ENCODE measurements at places on chromosomes 2 and 18.

GRCh38 chr2:145887915-145888314, 1368.0 kb upstream of the ZEB2 start:
- DNase-seq, result no peak

DNA sequence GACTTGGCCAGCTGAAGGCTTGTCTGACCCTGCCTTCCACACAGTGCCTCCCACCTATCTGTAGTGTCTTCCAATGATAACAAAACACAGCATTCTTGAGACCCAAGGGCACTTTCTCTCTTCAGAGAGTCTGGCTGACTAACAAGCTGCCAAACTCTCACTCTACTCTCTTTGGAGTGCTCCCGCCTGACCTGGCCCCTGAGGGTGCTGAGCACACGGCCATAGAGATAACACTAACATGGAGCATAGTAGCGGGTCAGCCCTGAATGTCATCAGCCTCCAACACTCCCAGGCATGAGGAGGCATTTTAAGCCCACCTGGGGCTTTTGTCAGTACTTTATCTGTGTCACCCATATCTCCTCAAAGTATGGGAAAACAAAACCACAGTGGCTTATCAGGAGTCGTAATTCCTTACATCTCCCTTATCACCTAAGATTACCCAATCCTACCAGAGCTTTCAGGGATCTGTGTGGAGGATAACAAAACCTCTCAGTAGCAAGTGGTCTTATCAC, 160.3 kb upstream of the TCF4 start:
- no peak for DNase-seq

DNA sequence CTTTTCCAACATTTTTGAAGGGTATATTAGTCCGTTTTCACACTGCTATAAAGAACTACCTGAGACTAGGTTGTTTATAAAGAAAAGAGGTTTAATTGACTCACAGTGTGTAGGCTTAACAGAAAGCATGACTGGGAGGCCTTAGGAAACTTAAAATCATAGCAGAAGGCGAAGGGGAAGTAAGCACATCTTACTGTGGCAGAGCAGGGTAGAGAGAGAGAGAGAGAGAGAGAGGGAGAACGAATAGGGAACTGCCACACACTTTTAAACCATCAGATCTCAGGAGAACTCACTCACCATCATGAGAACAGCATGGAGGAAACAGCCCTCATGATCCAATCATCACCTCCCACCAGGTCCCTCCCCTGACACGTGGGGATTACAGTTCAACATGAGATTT, 420.3 kb downstream of the SOCS6 start:
- DNase-seq, result no peak

DNA sequence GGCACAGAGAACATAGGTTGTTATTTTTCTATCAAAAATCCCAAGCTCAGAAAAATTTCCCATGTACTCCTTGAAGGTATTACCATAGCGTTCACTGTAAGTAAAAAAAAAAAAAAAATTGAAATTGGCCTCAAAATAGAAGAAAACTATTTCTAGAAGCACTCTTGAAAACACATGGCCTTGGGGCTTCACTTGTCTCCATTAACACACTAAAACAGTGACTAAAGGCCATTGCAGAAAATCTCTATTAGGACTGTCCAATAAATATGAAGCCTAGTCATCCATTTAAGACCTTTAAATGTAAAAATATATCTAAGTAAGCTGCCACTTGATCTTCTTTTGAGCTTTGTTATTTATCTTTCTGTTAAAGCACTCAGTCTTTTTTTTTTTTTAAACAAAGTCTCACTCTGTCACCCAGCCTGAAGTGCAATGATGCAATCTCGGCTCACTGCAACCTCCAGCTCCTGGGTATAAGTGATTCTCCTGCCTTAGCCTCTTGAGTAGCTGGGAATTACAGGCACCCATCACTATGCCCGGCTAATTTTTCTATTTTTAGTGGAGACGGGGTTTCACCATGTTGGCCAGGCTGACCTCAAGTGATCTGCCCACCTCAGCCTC, 35.8 kb downstream of the CCDC68 start:
- no peak for DNase-seq

- DNase-seq, result no peak
Observed at GRCh38 chr2:240508832-240509545, 48.8 kb downstream of the ANKMY1 start.

GRCh38 chr2:218074031-218074430, 5.0 kb downstream of the RUFY4 start:
- peak; percentile 7 for DNase-seq

GRCh38 chr2:172995323-172996244, 80.1 kb upstream of the MAP3K20 start:
- DNase-seq, result peak; percentile 80

- no peak for DNase-seq
Observed at GRCh38 chr2:134220344-134220974, 33.4 kb upstream of the MGAT5 start.

DNA sequence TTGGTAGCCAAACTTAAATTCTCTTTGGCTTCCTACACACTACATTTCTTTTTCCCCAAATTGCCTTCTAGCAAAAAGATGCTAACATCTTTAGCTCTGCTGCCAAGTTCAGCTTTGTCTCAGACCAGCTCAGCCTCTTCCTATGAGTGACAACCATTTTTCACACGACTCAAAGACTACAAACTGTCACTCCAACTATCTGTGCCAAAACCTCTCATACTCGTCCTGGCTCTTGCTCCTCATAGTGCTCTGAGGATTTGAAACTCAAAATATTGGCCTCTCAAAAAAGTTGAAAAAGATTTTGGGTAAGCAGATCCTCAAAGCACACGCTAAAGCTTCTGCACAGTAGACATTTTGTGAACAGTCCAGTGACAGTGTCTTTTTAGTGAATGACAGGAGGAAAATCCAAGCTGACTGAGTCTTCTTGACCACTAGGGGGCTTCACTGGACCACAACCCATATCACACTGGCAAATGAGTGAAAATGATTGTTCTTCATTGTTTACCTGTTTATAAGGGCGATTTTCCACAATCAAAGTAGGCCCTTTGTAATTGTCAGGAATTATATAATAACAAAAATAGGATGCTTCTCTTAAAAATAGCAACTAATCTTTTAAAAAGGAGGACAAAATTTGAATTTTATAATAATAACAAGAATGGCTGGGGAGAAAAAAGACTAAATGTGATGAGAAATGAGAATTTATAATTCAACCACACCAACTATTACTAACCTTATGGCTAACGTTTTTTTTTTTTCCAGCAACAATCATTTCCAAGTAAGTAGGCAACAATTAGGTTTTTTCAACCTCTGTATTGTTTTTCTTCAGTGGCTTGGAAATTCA, 85.5 kb upstream of the PGAP1 start:
- peak; percentile 27 for DNase-seq

- DNase-seq, result no peak
Observed at GRCh38 chr2:159712929-159713420, 669 bp downstream of the MARCHF7 start.

DNA sequence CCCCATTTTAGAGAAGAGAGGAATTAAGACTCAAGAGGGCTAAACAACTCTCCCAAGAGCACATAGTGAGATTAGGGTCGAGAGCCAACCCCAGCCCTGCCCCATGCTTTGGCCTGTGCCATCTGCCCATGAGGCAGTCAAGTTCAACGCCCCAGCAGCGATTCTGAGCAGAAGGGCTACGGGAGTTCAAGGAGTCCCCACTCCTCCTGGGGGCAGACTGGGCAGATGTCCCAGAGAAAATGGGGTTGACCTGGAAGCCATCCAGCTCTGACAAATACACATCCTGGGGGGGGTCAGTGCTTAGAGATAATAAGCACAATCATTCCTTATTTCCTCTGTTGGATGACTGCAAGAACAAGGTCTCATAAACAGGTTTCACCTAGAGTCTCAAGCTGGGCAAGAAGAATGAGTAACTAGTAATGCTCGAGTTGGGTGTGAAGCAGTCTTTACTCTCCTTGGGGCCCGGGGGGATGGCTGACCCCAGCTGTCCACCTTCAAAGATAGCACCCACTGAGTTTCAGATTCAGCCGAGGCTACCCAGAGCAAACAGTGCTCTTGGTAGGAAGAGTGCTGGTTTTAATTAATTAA, 716.4 kb downstream of the RNF144A start:
- no peak for DNase-seq

GRCh38 chr2:53782676-53783075, 4.1 kb downstream of the ASB3 start:
- no peak for DNase-seq

- no peak for DNase-seq
Observed at GRCh38 chr18:12091538-12092141, 2.0 kb upstream of the ANKRD62 start.

DNA sequence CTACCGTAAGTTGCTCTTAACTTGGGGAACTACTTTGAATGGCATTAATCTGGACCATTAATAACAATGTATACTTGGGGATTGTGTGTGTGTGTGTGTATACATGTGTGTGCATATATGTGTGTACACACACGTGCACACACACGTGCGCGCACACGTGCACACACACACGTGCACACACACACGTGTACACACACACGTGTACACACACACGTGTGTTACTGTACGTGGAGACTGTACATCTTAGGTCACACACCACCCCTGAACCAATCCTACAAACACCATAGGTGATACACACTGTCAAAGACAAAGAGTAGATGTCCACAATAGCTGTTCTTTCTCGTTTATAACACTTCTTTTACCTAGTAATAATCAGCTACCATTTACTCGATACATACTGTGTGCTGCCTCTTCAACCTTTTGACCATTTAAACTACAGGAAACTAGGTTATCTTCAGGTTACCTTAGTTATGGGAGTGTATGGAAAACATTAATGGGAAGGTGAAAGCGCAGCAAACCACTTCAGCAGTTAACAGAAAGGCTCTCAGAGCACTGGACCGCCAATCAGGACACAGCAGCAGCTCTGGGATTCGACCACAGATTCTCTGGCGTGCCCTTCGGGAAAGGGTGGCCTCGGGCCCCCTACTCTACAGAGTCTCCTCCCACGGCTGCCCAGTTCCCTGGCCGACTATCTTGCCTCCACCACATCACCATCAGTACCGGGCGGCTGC, 894 bp upstream of the GCC2 start:
- DNase-seq, result no peak

GRCh38 chr2:150370561-150370960, 116.9 kb downstream of the RND3 start:
- DNase-seq, result no peak

DNA sequence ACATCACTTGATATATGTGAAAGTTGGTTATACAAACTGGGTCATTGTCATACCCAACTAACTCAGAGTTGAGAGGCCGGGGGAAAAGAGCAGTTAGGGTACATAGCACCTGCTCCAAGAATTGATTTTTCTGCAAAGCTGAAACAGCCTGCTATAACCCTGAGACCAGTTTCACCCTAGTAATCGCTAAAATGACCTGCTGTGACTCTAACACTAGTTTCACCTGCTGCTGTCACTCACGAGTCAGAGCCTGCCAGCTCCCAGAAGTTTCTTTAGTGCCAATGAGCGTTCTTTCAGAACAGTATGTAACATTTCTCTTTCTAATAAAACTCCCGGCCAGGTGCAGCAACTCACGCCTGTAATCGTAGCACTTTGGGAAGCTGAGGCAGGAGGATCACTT, 28.0 kb downstream of the SRSF7 start:
- DNase-seq, result no peak

- DNase-seq, result peak; percentile 39
Observed at GRCh38 chr2:11286749-11287148, 57.7 kb downstream of the ROCK2 start.

- DNase-seq, result peak; percentile 51
Observed at GRCh38 chr2:32825291-32825712, 121.5 kb upstream of the LTBP1 start.

DNA sequence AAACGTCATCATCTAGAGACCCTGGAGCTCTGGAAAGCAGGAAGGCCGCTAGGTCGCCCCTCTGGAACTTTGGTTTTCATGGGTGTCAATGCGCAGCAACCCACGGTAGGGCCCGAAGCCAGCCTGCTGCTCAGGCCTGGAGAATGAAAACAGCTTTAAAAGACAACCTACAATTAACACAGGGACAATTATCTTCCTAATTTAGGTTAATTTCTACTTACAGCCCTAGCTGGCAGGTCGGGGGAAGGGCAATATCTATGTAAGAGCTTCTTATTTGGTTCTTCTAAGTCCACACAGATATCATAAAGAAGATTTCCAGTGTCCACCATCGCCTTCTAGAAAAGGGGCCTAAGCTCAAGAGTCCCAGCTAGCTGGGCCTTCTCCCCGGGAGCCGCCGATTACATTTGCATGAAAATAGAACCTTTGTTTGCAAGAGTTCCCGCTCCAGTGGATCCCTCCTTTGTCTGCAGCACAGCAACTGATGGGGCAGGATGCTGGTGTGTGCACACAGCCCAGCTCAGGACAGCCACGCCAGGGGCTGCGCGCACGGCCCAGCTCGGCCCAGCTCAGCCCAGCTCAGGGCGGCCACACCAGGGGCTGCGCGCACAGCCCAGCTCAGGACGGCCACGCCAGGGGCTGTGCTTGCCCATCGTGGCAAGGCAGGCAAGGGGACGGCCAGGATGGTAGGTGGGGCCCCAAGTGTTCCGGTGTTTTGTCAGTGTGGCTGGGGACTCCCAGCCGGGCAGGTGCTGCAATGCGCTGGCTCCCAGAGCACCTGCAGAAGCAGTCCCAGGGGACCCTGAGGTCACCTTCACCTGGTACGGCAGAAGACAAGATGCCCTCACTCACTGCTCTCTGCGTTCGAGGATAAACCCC, 109.1 kb downstream of the HDAC4 start:
- no peak for DNase-seq

DNA sequence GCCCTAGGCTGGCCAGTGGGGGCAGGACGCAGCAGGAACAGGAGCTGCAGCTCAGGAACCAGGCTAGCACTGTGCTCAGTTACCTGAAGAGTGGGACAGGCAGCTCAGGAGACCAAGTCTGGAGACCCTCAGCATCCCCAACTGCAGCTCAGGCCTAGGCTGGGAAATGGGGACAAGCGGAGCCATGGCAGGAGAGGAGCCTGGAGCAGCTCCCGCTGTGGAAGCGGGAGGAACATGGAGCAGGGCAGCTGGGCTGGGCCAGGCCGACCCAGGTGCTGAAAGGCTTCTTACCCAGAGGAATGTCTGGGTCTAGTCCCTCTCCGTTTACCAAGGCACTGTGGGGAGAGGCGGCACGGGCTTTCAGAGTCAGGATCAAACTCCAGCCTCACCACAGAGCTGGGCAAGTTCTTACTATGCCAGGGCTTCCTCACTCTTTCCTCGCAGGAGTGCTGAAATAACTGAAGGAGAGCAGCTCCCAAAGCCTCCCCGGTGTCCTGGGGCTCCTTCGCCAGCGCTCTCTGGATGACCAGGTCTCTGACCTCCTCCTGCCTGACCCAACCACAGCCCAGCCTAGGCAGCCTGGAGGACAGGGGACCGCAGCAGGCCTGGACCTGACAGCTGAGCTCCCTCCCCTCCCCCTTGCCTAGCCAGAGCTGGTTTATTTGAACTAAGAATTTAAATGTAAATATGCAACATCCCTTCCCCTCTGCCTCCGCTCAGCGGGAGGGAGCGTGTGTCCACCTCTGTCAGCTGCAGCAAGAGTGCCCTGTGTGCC, 247.8 kb upstream of the SIX2 start:
- DNase-seq, result no peak

DNA sequence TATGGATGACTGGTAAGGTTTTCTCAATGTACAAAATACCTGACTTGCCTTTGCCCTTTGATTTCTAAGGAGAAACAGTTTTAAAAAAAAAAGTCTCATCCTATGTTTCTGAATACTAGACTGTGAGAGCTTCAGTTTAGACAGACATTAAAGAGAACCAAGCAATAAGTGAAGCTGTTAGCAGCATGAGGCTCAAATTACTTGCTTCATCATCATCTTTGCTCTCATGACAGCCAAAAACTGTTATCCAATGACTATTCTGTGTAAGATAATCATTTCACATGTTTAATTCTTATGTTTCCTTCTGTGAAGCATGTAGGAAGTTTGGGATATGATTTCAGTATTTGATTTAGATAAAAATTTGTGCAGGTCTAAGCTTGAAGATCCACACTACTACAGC, 129.2 kb downstream of the COMMD1 start:
- no peak for DNase-seq

GRCh38 chr2:239788576-239789098, 236.5 kb downstream of the NDUFA10 start:
- no peak for DNase-seq
